Vagina (tissue), 2 donors: ENCODE measurements at places on chromosomes 1 and 21. TPM values are rescaled to one million over a fixed set of nuclear protein-coding genes. Genes with fewer than 3 reads are reported as not detected.

DSCAM gene
- total RNA-seq, result not detected

BRDT gene
- total RNA-seq, result not detected

PLCH2 gene
- total RNA-seq, result 30.7 TPM

GRCh38 chr1:238088560-238089290 lies 198.0 kb upstream of the ZP4 start:
- no peak for DNase-seq
- H3K4me1 ChIP-seq, result no peaks in the 10 kb centered on the region
- no peak overlapping the region for H3K4me3 ChIP-seq
- H3K27ac ChIP-seq, result no peak overlapping the region
- H3K36me3 ChIP-seq, result no peaks in the 10 kb centered on the region

DNA sequence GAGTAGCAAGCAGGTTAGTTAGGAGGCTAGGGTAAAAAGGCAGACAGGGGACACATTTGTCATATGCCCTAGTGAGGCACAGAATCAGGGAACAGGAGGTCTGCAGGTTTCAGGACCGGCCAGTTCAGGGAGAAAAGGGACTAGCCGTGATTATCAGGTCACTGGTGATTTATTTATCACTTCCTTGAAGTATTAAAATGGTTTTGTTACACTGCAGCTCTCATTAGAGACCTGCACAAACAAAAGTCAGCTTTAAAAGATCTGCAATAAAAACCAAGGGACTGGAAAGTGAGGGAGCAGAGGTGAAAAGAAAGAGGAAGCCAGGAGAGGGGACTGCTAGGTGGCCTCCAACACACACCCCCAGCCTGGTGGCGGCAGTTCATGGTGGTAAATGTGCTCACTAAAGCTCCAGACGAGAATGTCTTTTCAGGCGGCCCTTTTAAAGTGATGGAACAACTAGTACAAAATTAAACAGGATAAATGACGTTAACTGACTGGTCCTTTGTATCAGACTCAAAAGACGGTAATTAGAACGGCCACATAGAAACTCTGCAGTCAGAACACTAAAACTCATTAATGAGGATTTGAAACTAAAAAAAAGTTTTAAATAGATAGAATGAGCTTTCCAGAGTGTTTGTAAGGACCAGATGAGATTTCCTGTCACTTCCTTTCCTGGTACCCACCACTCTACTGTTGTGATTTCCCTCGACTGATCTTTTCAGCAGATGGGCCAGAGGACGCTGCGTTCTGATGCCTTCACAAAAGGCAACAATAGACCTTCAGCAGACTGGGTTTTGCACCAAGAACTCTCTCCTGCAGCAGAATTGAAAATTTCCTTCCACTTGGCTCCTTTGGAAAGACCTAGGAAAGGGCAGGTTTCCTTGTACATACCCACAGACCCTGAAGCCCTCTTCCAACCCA lies 136.8 kb downstream of the NTPCR start:
- no peak overlapping the region for H3K4me3 ChIP-seq
- no peak for DNase-seq
- no peaks in the 10 kb centered on the region for H3K36me3 ChIP-seq
- no peaks in the 10 kb centered on the region for H3K27me3 ChIP-seq
- no peak overlapping the region for H3K27ac ChIP-seq

DNA sequence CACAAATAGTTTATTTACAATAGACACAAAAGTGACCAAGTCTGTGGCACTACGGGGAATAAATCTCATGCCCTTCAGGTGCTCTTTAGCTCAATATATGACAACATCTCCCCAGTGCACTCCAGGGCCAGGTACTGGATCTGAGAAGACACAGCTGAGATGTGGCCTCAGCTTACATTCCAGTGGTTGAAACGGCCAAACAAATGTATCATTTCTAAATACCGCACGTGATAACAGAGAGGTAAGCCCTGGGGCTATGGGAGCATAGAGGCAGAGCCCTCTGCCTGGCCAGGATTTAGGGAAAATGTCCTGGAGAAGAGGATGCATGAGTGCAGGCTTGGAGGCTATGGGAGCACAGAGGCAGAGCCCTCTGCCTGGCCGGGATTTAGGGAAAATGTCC lies 630.5 kb downstream of the SMYD3 start:
- no peak overlapping the region for H3K27ac ChIP-seq
- H3K36me3 ChIP-seq, result no peaks in the 10 kb centered on the region
- no peak overlapping the region for H3K4me3 ChIP-seq
- no peaks in the 10 kb centered on the region for H3K27me3 ChIP-seq

DNA sequence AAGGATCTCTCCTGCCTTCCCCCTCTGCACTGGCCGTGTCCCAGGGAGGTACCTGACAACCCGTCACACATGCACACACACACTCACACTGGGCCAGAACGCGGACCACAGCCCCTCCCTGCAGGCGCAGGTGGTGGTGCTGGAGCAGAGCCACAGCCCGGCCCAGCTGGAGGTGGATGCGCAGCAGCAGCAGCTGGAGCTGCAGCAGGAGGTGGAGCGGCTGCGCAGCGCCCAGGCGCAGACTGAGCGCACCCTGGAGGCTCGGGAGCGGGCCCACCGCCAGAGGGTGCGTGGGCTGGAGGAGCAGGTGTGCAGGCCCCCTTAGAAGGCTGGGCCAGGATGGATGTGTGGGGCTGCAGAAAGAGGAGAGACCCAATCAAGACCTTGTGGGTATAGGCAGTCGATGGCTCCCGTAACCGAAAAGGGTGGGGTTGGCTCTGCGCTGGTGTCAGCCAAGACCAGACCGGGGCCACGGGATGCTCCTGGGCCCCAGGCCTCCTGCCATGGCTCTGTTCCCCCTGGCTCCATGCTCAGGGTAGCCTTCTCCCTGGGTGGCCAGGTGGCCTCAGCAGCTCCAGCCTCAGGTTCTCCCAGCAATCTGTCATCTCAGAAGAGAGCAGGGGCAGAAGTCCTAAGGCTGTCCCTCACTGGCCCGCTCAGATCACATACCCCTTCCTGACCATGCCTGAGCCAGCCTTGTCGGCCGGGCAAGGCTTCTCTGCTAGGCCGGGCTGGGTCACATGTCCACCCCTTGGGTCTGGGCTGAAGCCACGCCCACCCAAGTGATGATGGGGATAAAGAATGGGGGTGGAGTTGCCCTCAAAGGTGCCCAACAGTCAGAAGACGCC lies 8.9 kb downstream of the MFAP2 start:
- H3K4me1 ChIP-seq, result peaks cover 27% of the 10 kb centered on the region
- no peaks in the 10 kb centered on the region for H3K27me3 ChIP-seq
- peak overlapping the region; percentile 25 for H3K27ac ChIP-seq
- no peaks in the 10 kb centered on the region for H3K36me3 ChIP-seq
- H3K4me3 ChIP-seq, result no peak overlapping the region
- DNase-seq, result no peak

GRCh38 chr1:118960567-118961136 lies 27.5 kb downstream of the TBX15 start:
- no peak overlapping the region for H3K4me3 ChIP-seq
- no peak for DNase-seq
- H3K27ac ChIP-seq, result no peak overlapping the region
- no peaks in the 10 kb centered on the region for H3K36me3 ChIP-seq
- H3K27me3 ChIP-seq, result no peaks in the 10 kb centered on the region
- no peaks in the 10 kb centered on the region for H3K4me1 ChIP-seq

GRCh38 chr1:55572878-55573734 lies 357.9 kb upstream of the USP24 start:
- no peaks in the 10 kb centered on the region for H3K27me3 ChIP-seq
- no peak overlapping the region for H3K4me3 ChIP-seq
- H3K4me1 ChIP-seq, result peaks cover 7% of the 10 kb centered on the region
- H3K36me3 ChIP-seq, result no peaks in the 10 kb centered on the region
- no peak for DNase-seq

- no peaks in the 10 kb centered on the region for H3K27me3 ChIP-seq
- peaks cover 59% of the 10 kb centered on the region for H3K4me1 ChIP-seq
- no peaks in the 10 kb centered on the region for H3K36me3 ChIP-seq
- peak overlapping the region; percentile 85 for H3K4me3 ChIP-seq
Observed at GRCh38 chr1:156767879-156768604, 707 bp downstream of the PRCC start.

DNA sequence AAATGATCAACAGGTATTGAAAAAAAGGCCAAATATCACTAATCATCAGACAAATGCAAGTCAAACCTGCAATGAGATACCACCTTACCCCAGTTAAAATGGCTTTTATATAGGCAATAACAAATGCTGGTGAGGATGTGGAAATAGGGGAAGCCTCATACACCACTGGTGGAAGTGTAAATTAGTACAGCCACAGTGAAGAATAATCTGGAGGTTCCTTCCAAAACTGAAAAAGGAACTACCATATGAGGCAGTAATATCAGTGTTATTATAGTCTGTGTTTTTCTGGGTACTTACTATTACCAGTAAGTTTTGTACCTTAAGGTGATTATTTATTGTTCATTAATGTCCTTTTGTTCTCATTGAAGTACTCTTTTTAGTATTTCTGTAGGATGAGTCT lies 201.3 kb downstream of the MRPL39 start:
- no peaks in the 10 kb centered on the region for H3K4me1 ChIP-seq
- no peak overlapping the region for H3K27ac ChIP-seq
- H3K27me3 ChIP-seq, result no peaks in the 10 kb centered on the region
- H3K4me3 ChIP-seq, result no peak overlapping the region
- H3K36me3 ChIP-seq, result no peaks in the 10 kb centered on the region

DNA sequence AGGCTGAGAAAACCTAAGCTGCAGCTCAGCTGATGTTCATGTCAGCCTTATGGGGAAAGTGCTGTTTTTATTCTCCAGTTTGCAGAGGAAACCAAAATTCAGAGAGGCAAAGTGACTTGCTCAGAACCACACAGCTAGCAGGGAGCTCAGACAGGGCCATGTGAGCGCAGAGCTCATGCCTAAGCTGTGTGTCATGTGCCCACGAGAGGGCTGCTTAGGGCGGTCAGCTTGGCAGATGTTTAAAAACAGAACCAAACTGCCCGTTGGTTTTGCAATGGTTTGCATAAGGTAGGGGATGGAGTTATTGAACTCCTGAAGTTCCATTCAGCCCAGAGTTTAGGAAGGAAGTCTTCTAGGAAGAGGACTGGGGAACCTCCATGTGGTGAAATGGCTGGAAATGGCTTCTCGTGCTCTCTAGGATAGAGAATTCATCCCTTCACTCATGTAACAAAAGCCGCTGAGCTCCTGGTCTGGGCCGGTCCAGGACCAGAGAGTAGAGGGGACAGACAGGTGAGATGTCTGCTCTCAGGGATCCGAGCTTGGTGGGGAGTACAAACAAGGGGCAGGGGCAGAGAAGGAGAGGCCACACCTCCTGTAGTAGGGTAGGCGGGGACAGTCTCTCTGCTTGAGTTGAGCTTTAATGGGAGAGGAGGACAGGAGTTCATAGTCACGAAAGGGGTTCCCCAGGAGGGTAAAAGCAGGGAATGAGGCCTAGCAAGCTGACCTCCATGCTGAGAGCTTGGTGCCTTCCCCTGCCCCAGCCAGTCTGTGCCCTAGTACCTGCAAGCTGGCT lies 46.9 kb downstream of the ARHGEF10L start:
- DNase-seq, result no peak
- H3K27ac ChIP-seq, result peak overlapping the region; percentile 84
- H3K27me3 ChIP-seq, result no peaks in the 10 kb centered on the region
- no peaks in the 10 kb centered on the region for H3K36me3 ChIP-seq
- H3K4me3 ChIP-seq, result no peak overlapping the region

GRCh38 chr21:42010507-42011495 lies 641 bp upstream of the ZBTB21 start:
- H3K4me1 ChIP-seq, result peaks cover 25% of the 10 kb centered on the region
- H3K27me3 ChIP-seq, result no peaks in the 10 kb centered on the region
- no peaks in the 10 kb centered on the region for H3K36me3 ChIP-seq
- H3K27ac ChIP-seq, result peak overlapping the region; percentile 98

- peaks cover 7% of the 10 kb centered on the region for H3K4me1 ChIP-seq
- no peak overlapping the region for H3K27ac ChIP-seq
- H3K4me3 ChIP-seq, result no peak overlapping the region
- DNase-seq, result no peak
- H3K27me3 ChIP-seq, result no peaks in the 10 kb centered on the region
Observed at GRCh38 chr1:207308451-207309190, 12.9 kb upstream of the CD55 start.

- H3K36me3 ChIP-seq, result no peaks in the 10 kb centered on the region
- no peaks in the 10 kb centered on the region for H3K4me1 ChIP-seq
- H3K4me3 ChIP-seq, result no peak overlapping the region
Observed at GRCh38 chr1:177227978-177228692, 57.4 kb downstream of the BRINP2 start.

GRCh38 chr1:27153927-27154358 lies 982 bp downstream of the SLC9A1 start:
- peaks cover 65% of the 10 kb centered on the region for H3K4me1 ChIP-seq
- peak overlapping the region; percentile 92 for H3K27ac ChIP-seq
- DNase-seq, result no peak
- H3K4me3 ChIP-seq, result peak overlapping the region; percentile 80
- no peaks in the 10 kb centered on the region for H3K27me3 ChIP-seq
- no peaks in the 10 kb centered on the region for H3K36me3 ChIP-seq
